Endothelial cell of coronary artery (primary cell): ENCODE measurements at places on chromosomes 5 and 9. TPM values are rescaled to one million over a fixed set of nuclear protein-coding genes. Genes with fewer than 3 reads are reported as not detected.

DNAH5 gene
- total RNA-seq = 0.09 and 0.47 TPM in 2 replicates

MEF2C gene
- 46.9 and 62.7 TPM in 2 replicates for total RNA-seq

PTGS1 gene
- total RNA-seq = 0.81 and 1.8 TPM in 2 replicates

FBLL1 gene
- total RNA-seq = 0.36 and 0.47 TPM in 2 replicates

AGXT2 gene
- total RNA-seq = not detected in 2 replicates
